Activated gamma-delta T cell treated with Interleukin-2 at 50 U/mL for 16 hours (primary cell): ENCODE measurements at places on chromosomes 3 and 15.

DNA sequence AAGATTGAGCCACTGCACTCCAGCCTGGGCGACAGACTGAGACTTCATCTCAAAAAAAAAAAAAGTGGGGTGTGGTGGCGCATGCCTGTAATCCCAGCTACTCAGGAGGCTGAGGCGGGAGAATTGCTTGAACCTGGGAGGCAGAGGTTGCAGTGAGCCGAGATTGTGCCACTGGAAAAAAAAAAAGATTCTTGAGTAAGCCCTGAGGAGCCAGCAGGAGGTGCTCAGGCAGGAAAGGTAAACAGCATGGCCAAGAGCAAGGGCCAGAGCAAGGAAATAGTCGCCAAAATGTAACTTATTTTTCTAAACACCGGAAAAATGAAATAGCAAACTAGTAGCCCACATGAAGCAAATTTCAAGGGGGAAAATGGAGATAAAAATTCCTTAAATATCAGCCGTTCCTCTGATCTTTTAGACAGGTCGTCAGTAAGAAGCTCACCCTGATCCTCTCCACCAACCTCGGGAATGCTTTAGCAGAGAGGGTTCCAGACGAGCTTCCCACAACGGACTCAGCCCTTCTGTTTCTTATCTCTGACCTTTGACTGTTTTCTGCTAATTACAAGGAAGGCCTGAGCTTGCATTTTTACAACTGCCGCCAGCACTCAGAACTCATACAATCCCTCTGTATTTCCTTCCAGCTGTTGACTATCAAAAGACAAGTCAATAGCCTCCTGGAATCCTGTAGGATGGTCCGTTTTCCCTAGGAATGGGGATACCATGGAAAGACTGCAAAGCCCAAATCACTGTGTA is 45.0 kb upstream of the AKAP13 start:
- DNase-seq: no peak

- no peak for DNase-seq
These were observed 5.9 kb downstream of the DUOX2 start for GRCh38 chr15:45107941-45108630.

GRCh38 chr15:85753791-85754452 is 40.8 kb downstream of the KLHL25 start:
- no peak for DNase-seq

DNA sequence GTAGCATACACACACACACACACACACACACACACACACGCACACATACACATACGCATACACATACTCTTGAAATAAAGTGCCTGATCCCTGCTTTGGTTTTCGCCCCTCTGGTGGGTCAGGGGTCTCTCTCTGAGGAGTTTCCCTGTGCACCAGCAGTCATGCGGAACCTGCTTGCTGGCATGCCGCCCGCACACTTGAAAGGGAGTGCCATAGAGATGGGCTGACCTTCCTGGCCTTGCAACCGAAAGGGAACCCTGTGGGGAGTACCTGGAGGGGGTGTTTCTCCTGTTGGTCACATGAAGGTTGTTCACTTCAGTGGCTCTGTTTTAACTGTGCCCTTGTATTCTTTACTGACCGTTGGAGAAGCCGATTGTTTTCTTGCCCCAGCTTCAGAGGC is 752.3 kb downstream of the NR2F2 start:
- DNase-seq: no peak

DNA sequence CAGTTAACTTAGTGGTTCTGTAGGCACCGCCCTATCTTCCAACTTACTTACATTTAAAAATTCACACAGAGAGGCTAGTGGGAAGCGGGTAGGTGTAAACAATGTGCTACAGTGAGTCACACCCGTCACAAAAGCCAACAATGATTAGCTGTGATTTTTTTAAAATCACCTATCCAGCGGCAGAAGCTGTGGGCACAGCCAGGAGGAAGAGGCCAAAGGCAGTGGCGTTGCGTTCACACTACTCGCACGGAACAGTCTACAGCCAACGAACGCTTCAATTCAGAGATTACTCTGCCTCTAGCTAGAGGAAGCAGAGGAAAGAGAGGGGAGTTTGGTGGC is 2.5 kb upstream of the NLGN1 start:
- DNase-seq: no peak

- DNase-seq: no peak
These were observed 35.4 kb downstream of the MAPK6 start for GRCh38 chr15:52054381-52054780.

DNA sequence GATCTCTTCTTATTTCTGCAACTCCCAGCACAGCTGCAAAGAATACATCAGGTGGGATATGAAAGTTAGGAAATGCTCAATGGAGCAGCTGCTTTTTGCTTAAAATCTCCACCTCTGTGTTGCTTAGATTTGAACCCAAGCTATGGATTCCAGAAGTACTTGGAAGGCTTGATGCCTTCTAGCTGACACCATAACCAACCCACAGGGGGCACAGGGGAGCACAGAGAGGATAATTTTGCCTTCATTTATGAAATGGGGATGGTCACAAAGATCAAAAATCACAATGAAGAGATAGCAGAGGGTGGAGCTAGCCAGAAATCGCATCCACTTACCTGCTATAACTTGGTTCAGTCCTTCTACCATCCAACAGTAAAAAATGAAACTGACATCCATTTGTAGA is 75.7 kb downstream of the DUT start:
- DNase-seq: no peak

GRCh38 chr3:49162751-49163419 is 3.2 kb downstream of the CCDC71 start:
- no peak for DNase-seq

DNA sequence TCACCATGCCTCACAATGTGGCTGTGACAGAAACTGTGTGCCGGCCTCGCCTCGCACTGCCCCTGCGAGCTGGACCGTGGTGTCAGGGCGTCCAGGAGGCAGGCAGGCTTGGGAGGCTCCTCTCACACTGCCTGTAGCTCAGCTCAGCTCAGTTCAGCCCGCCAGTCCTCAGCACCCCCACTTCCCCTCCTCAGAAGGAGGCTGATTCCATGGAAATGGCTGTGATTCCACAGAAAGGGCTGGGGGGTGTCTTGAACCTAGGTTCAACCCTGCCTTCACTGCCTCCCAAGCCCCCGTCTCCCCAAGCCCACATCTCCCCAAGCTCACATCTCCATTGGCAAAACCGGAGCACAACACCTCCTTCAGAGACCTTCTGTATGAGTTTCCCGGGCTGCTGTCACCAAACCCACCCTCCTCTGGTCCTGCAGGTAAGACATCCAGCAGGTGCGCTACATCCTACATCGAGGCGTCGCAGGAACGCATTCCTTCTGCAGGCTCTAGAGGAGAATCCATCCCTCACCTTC is 94.0 kb downstream of the OCA2 start:
- no peak for DNase-seq

DNA sequence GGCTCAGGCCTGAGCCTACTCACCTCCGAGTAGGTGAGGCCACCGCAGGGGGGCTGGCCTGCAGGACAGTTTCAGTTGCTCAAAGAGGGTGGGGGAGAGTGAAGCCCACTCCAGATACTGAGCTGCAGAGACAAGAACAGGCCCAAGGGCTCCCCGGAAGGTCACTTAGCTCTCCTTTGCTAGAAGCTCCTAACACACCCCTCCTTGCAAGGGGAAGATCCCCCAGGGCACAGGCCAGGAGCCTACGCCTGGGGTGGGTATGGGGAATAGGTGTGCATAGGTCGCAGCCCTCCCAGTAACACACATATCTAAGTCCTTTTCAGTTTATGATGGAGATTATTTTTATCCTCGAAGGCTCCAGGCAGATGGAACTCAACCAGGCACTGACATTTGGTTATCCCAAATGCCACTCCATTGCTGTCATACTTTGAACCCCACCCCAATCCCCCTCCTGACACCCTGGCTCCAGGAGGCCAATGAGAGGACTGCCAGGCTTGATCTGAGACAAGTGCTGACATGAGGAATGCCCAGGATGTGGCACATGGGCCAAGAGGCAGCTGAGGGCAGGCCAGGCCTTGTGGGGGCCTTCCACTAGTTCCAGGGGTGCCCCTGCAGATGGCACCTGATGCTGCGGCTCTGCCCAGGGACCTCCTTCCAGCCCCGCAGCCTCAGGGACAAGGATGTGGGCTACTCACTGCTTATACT is 1.1 kb upstream of the MUSTN1 start:
- no peak for DNase-seq

DNA sequence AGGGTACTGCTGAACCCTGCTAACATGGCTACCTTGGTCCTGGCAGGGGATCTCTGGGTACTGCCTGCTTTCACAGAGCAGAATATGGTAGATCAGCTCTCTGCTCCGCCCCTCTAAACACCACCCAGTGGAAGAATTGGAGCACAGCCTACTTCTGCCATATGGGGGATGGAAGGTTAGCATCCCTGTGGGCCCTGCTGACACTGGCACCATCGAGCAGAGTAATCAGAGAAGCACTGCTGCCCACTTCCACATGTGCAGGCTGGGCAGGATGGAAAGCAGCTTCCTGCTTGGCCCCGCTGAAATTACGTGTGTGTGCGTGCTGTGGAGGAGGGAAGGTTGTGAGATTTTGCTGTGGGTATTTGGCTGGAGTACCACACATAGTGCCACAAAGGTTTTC is 24.8 kb downstream of the CCR1 start:
- no peak for DNase-seq

DNA sequence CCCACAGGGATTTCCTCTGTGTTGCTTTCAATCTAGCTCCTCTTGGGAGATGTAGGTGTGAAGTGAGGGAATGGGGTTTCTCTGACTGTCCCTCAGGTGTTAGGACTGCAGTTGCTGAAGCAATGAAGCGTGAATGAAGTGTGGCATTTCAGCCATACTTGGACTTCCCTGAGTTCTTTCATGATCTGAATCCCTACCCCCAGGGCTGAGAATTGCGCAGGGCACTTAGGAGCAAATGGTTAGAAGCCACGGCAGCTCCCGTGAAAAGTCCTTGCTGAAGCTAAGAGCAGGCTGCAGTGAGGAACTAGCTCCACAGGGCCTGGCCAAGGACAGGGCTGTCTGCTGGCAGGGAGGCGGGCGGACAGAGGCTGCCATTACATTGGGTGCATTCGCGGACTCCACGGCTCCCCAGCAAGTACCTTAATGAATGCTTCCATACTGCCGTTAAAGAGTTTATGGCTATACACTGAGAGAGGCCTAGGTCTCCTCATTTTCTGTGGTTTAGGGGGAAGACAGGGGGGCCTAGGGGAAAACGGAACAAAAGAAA is 69.0 kb upstream of the RAD18 start:
- DNase-seq: no peak

DNA sequence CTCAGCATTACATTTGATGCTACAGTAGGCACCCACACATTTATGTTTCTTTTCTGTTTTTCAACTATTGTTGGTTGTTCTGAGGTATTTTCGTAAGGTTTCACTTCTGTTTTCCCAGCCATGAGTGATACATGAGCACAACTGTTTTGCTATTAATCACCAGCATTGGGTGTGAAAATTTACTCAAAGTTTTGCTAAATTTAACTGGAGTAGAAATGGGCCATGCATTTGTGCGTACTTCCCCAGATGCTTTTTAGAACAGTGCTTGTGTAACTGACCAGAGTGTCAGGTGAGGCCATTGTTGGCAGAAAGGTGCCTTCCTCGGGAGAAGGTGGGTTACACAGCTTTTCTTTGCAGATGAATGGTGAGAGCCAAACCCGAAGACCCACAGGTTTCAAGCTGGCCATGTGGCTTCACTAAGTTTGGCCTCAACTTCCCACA is 70.4 kb downstream of the ST6GAL1 start:
- DNase-seq: no peak

GRCh38 chr3:168730073-168730472 is 634.3 kb upstream of the GOLIM4 start:
- no peak for DNase-seq

- no peak for DNase-seq
These were observed 653.1 kb downstream of the RBMS3 start for GRCh38 chr3:29933802-29934490.

DNA sequence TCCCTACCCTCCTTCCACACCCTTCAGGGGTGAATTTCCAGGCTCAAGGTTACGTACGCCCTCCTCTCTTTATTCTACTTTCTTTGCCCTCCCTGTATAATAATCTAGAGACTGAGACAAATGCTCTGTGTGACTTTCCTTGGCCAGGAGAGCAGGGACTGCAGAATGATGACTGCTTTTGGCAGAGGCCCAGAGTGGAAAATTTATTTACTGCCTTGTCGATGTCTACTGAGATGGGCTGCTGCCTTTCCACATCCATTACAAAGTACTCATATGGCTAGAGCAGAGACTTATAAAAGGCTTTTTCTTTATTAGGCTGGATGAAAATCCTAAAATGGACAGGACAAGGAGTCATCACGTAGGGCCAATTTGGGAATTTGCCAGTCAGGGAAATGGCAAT is 576.2 kb downstream of the TUSC7 start:
- DNase-seq: no peak

GRCh38 chr3:185311991-185312390 is 50.9 kb upstream of the MAP3K13 start:
- DNase-seq: no peak

- no peak for DNase-seq
These were observed 90.0 kb downstream of the LRRK1 start for GRCh38 chr15:101009176-101009575.

- DNase-seq: no peak
These were observed 78.7 kb upstream of the GCNT3 start for GRCh38 chr15:59532770-59533379.

GRCh38 chr3:8424281-8424680 is 77.3 kb upstream of the LMCD1 start:
- DNase-seq: no peak

DNA sequence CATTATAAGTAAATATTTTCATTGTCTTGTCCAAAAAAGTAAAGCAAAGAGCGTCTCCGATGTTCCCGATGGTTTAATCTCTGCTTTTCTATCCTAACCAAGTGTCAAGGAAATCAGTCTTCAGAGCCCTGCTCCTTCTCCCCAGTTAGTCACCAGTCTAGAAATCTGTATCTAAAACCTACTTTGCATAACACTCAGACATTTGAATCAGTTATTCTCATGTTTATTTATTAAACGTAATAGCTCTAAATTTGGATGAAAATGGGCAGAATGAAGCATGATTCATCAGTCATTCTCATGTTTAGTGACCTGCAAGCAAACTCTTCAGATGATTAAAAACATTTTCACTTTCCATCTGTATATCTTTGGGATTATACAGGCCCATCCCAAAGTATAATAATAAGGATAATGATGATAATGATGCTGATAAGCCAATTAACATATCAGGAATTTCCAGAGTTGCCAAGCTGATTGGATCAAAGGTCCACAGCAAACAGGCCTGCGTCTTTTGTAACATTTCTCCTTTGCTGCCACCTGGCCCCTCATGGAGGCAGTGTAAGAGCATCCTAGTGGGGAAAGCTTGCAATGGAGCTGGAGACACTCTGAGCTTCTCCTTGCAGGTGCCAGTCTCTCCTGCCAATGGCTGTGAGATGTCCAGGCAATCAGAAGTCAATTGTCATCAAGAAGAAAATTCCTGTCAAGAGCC is 273.9 kb downstream of the IGSF11 start:
- no peak for DNase-seq
